ENCODE measurements at places on chromosomes 7 and 10.

DNA sequence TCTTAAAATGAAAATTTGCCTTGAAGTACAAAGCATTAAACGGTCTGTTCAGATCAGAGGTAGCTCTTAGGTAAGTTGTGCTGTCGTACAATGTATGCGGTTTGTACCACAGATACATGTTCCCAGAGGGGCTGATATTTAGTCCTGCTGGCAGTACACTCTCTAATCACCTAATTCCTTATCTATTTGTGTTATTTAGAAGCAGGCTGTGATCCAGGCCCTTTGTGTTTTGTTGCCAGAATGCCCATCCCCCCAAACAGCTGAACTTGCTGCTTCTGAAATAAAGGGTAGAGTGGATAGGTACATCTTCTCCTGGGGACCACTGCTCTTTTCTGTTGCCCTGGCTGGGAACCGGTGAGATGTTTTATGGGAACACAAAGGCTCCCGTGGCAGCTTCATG lies 84.5 kb downstream of the SND1 start:
- no peak for DNase-seq

DNA sequence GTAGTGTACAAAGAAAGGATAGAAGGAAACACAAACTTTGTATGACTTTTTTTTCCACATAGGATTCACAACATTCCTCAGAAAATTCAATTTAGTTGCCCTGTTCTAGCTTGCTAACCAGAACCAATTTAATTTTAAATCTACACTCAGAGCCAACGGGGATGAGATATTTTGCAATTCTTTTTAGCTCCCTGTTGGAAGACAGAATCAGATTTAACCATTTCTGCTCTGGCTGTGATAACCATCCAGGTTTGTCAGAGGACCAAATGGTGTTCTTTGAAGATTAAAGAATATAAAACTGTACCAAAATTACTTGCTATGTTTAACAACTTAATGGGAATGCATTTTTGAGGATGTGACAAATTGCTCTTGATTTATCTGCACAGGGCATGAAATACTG lies 319.7 kb downstream of the HPSE2 start:
- DNase-seq, result no peak

DNA sequence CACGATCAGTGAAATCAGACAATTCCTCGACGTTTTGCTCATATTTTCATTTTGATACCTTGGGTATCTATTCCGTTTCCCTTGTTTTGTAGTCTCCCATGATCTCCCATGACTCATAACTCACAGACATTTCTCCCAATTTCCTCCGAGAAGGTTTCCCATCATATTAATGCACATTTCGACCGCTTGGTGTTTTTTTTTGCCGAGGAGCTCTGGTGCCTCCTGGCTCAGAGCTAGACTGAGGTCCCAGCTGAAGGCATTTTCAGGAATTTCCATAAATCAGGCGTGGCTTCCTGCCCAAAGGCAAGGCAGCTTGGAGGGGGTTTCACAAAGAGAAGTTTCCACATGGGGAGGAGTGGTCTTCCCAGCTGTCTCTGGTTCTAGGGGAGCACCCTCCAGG lies 148.2 kb upstream of the TNS3 start:
- DNase-seq, result no peak

DNA sequence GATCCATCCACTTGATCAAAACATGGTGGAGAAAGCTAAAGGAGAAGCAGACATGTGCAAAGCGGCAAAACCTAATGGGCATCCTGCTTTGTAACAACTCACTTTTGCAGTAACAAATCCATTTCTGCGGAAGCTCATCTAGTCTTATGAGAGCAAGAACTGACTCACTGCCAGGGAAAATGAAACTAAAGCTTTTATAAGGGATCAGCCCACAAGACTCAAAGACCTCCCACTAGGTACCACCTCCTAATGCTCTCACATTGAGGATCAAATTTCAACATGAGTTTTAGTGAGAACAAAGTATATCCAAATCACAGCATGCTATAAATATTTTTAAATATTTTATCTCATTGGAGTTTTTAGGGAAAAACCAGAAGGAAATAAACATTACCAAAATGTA lies 120.1 kb upstream of the GNAI1 start:
- peak; percentile 30 for DNase-seq

GRCh38 chr7:91135703-91136430 lies 128.4 kb upstream of the FZD1 start:
- no peak for DNase-seq
